Diencephalon (tissue), 1 donor: ENCODE measurements at places on chromosomes 11 and 22. TPM values are rescaled to one million over a fixed set of nuclear protein-coding genes. Genes with fewer than 3 reads are reported as not detected.

MAP6 gene
- total RNA-seq = 102 TPM

CRYAB gene
- total RNA-seq = 8.5 TPM

TEX12 gene
- 1.8 TPM for total RNA-seq

RASSF10 gene
- total RNA-seq = 10.8 TPM

CRYBB1 gene
- total RNA-seq = 2.1 TPM

SLC25A1 gene
- 36.7 TPM for total RNA-seq

OOSP4B gene
- total RNA-seq = not detected

LIF gene
- total RNA-seq = not detected

F2 gene
- total RNA-seq = not detected

FAT3 gene
- total RNA-seq = 304 TPM

GGTLC2 gene
- total RNA-seq = not detected

PTDSS2 gene
- 28.1 TPM for total RNA-seq

PPP2R1B gene
- 16.1 TPM for total RNA-seq

NFAM1 gene
- total RNA-seq = 1.6 TPM

TMPRSS5 gene
- total RNA-seq = 2.1 TPM

KBTBD4 gene
- 32.3 TPM for total RNA-seq

APOA5 gene
- not detected for total RNA-seq

OR2AG1 gene
- not detected for total RNA-seq

RAB38 gene
- total RNA-seq = 1.8 TPM

INPP5J gene
- 3.7 TPM for total RNA-seq

KCNQ1OT1 gene
- 4.8 TPM for total RNA-seq

OR6T1 gene
- total RNA-seq = not detected

CACNA1I gene
- 7.2 TPM for total RNA-seq

TST gene
- 8.1 TPM for total RNA-seq

ST14 gene
- total RNA-seq = 0.46 TPM

AMBRA1 gene
- 32.3 TPM for total RNA-seq

HTR3A gene
- 0.23 TPM for total RNA-seq

TPP1 gene
- 16.8 TPM for total RNA-seq

NAV2 gene
- 11.1 TPM for total RNA-seq

OR6M1 gene
- not detected for total RNA-seq

LMF2 gene
- 16.6 TPM for total RNA-seq
